ENCODE measurements at places on chromosomes 6 and 20.
A peak's percentile ranks its signal among the peaks of the same experiment; 100 is the strongest.

GRCh38 chr6:36839749-36840431, 646 bp upstream of the CPNE5 start:
- DNase-seq: peak; percentile 25

DNA sequence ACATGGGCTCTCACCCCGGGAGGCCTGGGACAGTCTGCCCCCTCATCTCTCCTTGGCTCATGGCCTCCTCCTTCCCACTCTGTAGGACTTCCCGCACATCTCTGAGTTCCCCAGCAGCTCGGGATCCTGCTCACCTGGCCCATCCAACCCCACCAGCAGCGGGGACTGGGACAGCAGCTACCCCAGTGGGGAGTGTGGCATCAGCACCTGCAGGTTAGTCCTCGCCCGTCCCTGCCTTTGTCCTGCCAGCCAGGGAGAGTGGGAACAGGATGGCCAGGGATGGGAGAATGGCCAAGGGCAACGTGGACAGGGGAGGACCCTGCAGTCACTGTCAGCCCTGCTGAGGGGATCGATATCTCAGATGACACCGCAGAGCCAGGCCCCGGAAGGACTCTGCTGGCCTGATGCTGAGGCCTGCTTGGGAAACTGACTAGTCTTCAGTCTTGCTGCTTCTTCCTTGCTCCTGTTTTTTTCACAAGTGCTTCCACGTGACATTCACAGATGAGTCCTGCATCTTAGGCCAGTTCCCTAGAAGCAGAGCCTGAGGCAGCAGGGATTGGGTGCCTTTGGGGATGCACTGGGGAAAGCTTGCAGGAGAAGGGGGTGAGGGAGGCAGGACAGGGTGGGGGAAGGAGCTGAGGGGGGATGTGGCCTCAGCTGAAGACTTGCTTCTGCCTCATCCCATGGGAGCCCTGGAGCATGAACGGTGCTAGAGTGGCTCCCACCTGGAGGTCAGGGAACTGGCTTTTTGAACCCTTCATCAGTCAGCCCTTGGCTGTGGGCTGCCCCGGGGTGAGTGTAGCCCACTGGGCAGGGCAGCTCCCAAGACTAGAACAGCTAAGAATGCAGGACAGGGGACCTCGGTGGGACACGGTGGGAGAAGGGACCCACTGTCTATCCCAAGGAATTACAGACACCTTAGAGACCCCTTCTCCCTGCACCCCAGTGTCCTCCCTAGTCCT, 120.1 kb downstream of the JPH2 start:
- no peak for DNase-seq

GRCh38 chr6:44064089-44064947, 62.9 kb downstream of the MRPL14 start:
- DNase-seq: peak; percentile 13

- DNase-seq: no peak
These were observed 56.1 kb upstream of the STMND1 start for GRCh38 chr6:17045581-17046322.

GRCh38 chr20:31707994-31708735, 14.5 kb downstream of the BCL2L1 start:
- DNase-seq: no peak

DNA sequence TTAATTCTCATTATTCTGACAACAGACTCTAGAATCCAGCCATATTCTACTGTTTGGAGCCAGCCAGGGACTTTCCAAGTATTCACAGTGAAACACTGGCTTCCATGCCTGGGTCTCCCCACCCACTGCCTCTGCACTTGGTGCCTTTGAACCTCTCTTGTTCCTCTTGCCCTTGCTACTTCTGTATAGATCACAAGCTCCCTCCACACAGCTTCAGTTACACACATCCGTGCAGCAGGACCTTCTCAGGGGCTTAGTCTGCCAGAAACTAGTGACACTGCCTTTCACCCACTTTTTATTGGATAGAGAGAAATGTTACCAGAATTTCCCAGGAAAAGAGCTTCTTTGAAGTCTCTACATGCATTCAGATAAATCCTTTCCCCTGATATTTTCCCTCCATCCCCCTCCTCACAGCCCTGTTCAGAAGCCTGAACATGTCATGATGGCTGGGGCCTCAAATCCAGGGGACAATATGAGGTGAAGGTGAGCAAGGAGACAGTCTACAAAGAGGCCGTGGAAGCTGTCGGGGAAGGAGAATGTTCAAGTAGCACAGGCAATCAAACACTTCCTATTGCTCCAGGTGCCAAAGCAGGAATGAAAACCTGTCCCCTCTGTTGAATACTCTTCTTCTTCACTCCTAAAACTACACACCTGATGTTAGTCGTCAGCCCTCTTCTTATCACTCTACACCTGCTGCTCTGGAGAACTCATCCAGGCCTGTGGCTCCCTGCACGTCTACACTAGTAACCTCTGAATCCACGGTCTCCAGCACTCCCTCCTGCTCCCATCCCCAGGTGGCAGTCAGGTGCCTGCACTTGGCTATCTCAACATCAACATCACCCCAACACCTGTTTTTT, 20.2 kb upstream of the HLA-DOA start:
- DNase-seq: no peak

DNA sequence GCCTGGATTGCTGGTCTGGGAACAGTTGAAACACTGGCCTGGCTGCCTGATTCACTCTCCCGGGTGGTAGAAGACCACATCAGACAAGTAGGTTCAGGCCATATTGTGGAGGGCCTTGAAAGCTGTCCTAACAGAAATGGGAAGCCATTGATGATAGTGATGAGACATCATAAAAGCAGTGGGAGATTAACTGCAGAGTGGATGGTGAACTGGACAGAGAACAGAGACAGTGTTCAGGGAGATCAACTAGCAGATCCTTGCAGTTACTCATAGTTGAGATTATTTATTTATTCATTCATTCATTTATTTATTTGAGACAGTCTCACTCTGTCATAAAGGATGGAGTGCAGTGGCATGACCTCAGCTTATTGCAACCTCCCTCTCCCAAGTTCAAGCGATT, 30.2 kb upstream of the MCM3 start:
- no peak for DNase-seq

Measured in T-cell (primary cell).